ENCODE measurements at places on chromosomes 3 and 15. TPM values are rescaled to one million over a fixed set of nuclear protein-coding genes. Genes with fewer than 3 reads are reported as not detected.

DNA sequence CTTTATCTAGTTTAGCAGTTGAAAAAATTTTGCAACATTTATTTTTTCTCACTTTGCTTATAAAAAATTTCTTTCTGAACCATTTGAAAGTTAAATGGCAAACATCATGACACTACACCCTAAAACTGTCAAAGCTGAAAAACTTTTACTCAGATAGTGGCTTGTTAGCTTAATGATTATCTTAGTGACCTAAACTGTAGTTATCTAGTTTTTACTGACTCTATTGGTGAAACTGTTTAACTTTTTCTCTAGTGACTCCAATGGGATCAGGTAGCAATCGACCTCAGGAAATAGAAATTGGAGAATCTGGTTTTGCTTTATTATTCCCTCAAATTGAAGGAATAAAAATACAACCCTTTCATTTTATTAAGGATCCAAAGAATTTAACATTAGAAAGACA lies 13.3 kb downstream of the FBXO22 start:
- no peak for DNase-seq

- peak; percentile 91 for DNase-seq
Measured at GRCh38 chr15:51377038-51377786, 35.8 kb downstream of the GLDN start.

DNA sequence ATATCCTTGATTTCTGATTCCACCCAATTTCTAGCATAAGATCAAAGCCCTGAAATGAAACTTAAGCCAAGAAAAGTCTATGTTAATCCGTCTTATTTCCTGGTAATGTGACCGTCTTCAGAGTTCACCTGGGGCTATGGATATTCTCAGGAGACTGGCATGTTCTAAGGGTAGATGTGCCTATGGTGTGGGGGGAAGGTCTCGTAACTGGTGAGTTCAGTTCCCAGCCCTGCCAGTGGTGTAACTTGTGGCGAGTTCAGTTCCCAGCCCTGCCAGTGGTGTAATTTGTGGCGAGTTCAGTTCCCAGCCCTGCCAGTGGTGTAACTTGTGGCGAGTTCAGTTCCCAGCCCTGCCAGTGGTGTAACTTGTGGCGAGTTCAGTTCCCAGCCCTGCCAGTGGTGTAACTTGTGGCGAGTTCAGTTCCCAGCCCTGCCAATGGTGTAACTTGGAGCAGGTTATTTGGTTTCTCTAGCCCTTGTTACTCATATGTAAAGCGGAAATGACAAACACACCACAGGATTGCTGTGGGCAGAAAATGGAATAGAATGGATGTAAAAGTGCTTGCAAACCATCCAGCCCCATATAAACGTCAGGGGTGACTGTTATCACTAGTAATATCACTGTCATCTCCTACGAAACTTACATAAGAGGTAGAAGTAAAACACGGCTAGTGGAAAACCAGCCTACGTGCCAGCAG lies 30.4 kb downstream of the SLC51A start:
- peak; percentile 96 for DNase-seq

DNA sequence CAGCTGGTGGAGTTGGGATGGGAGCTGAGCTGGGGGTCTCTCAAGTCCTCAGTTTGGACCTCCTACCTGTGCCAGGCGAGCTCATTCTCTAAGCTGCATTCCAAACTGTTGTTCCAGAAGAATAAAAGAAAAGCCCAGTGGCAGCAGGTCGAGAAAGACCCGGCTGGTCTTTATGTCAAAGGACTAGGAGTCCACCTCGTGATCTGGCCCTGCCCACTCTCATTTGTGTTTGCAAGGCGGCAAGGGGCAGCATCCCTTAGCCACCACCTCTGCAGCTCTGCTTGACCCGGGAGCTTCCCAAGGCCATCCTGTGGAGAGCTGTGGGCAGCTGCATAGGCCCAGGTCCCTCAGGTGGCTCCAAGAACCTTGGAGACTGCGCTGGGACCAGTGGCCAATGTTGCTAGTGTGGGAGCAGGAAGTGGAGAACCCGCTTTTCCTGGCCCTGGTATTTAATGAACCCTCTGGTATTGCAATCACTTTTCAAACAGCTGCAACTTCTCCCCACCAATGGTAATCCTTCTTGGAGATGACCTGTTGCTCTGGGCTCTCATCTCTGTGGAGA lies 30.9 kb downstream of the KY start:
- DNase-seq: no peak

DNA sequence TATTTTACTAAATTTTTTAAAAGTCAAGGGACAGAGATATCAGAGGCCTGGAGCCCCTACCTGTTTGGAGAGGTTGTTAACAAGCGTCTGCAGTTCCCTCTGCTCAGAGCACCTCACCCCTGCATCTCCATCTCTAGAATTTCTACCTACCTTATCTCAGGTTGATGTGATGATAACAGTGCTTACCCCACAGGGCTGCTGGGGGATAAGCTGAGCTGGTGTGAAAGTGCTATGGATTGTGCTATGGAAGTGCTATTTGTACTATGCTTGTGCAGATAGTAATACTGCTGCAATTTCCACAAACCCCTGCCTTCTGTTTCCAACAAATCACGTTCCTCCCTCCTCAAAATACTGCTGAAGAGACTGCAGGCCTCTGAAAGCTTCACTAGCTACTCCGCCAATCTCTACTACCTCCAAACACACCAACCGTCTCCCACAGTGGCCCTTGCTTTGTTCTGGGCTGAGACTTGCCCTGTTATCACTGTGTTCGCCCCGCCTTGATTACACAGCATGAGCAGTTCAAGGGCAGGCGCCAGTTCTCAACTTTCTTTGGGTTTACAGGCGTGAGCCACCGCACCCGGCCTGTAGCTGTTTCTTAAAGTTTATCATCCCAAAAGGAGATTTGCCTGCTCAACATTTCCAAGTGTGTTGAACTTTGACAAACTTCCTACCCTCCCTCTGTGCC lies 28.4 kb upstream of the PARL start:
- no peak for DNase-seq

DNA sequence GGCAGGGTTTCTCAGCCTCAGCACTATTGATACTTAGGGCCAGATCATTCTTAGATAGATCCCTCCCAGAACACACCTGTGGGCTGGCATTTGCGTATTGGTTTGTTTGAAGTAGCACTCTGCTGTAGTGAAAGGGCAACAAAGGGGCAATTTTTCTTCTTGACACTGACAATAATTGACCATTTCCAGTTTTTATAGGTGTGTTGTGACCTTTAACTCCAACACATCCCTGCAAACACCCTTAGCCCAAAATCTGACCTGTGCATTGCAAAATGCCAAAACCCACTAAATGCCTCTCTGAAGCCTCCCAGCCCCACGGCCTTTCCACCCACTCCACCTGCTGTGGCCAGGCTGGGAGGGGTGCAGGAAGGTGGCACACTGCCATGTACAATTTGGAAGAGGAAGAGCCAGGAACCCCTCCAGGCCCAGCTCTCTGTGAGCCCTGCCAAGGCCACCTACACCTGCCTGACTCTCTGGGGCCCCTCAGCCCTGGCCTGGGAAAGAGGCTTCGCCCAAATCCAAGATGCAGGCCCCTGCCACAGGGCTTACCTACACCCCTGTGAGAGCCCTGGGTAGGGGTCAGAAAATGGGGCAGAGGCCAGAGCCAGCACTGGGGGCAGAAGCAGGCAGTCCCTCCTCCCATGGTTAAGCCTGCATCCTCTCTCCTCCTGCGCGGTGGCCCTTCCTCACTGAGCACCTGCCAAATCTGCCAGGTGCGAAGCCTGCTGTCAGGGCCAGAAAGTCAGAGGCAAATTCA lies 9.6 kb upstream of the CYP11A1 start:
- no peak for DNase-seq

- no peak for DNase-seq
Measured at GRCh38 chr15:78088773-78089080, 3.6 kb upstream of the SH2D7 start.

GRCh38 chr3:50154840-50155490 lies at the start of gene SEMA3F:
Gene SEMA3F (plus strand): TSS chr3:50155324. CDS start chr3:50159623, 4,299 bp downstream.
- DNase-seq: peak; percentile 60

DNA sequence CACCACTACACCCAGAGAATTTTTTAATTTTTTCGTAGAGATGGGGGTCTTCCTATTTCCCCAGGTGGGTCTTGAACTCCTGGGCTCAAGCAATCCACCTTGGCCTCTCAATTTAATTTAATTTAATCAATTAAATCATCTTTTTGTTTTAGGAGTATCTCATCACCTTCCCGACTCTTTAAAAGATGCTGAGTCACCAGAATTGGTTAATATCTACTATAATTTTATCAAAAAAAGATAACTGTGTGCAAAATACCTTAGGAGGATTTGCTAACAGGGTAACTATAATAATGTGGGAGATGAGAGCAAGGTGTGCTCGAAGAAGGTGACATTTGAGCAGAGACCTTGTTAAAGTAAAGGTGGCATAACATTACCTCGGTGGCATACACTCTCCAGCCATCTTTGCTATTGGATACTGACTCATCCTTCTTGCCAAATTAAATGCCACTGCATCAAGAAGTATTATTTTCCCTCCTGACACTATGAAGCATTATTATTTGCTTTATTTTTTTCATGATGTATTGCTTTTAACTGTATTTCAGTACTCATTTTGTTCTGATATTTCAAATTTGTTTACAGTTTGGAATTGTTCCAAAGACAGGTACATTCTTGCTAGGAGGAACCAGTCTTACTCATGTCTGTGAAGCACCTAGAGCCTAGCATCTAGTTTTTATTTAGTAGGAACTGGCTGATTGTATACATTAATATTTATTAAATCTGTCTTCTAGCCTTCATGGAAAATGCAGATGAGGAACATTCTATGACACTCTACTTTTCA lies 200.7 kb downstream of the MBNL1 start:
- no peak for DNase-seq

DNA sequence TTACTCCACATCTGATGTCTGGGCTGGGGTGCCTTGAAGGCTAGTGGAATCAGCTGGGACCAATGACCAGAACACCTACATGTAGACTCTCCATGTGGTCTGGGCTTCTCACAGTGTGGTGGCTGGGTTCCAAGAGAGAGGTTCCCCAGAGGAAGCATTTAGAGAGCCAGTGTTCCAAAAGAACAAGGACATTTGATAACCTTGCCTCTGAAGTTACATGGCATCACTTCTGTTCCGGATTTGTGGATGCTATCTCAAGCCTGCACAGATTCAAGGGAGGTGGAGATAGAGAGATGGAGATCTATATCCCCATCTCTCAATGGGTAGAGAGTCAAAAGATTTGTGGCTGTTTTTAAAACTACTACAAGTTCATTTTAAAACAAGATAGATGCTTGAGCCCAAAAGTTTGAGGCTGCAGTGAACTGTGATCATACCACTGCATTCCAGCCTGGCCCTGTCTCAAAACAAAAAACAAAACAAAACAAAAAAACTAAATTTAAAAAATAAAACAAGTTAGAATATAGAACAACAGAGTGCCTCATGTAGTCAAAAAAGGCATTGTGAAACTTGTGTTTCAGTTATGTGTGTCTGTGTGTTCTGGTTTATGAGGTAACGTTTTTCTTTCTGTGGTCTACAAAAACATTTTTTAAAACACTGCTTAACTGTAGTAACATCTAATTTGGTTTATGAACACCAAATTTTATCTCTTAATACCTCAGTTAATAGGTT lies 44.8 kb downstream of the PDE8A start:
- peak; percentile 30 for DNase-seq

DNA sequence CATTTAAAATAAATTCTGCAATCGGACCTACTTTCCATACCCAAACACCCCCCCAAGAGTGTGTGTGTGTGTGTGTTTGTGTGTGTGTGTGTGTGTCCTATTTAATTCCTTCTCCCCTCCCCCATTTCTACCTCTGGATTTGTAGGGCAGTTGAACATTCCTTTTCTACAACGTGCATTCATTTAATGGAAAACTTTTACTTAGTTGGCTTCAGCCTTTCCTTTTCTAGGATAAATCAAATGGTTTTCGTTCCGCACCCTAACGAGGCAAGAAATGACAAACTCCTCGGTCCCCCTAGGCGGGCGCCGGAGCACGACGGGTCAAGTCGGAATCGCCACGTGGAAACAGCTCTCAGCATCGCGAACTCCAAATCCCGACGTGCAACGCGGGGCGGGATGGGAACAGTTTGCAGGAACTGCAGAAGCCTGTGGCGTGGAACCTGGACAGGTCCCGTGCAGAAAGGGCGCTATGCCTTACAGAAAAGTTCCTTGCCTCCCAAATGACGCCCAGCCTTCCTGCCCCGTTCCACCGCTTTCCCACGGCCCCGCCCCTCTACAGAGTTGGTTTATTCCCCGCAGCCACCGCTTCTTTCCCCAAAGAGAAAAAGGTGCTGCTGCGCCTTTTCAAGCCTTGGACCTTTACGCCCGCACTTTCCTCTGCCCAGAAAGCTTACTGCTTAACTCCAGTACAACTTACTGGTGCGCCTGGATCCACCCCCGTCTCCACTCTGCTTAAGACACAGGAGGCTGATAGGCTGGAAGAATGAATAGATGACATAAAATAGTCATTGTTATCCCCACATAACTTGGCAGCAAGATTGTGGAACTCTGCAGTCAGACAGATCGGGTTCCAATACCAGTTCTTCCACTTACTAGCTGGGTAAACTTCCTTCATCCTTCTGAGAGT lies 1.1 kb upstream of the EIF2B5 start:
- DNase-seq: peak; percentile 93

MUC20 gene
- not detected for total RNA-seq

PSTPIP1 gene
- not detected for total RNA-seq

SLC22A14 gene
- not detected for total RNA-seq

GCHFR gene
- 45.9 TPM for total RNA-seq

TMC3 gene
- not detected for total RNA-seq

All from M059J (cell line).